Hypothalamus (tissue), 51 donors: ENCODE measurements at places on chromosomes 1 and 21.

GRCh38 chr1:27614625-27615344 is 10.8 kb upstream of the AHDC1 start:
- no peak for DNase-seq

GRCh38 chr1:74780594-74780993 is 47.6 kb downstream of the TYW3 start:
- DNase-seq = no peak

DNA sequence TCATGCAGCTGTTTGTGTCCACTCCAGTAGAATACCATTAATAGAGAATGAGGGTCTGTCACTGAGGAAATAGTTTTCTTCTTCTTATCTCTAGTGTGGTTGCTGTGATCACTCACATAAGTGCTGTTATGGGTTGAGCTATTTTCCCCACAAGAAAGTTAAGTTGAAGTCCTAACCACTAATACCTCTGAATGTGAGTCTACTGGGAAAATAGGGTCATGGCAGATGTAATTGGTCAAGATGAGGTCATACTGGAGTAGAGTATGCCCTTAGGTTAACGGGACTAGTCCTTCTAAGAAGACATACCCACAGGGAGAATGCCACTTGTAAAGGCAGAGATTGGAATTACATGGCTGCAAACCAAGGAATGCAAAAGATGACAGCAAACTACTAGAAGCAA is 70.5 kb upstream of the COL24A1 start:
- DNase-seq = no peak

DNA sequence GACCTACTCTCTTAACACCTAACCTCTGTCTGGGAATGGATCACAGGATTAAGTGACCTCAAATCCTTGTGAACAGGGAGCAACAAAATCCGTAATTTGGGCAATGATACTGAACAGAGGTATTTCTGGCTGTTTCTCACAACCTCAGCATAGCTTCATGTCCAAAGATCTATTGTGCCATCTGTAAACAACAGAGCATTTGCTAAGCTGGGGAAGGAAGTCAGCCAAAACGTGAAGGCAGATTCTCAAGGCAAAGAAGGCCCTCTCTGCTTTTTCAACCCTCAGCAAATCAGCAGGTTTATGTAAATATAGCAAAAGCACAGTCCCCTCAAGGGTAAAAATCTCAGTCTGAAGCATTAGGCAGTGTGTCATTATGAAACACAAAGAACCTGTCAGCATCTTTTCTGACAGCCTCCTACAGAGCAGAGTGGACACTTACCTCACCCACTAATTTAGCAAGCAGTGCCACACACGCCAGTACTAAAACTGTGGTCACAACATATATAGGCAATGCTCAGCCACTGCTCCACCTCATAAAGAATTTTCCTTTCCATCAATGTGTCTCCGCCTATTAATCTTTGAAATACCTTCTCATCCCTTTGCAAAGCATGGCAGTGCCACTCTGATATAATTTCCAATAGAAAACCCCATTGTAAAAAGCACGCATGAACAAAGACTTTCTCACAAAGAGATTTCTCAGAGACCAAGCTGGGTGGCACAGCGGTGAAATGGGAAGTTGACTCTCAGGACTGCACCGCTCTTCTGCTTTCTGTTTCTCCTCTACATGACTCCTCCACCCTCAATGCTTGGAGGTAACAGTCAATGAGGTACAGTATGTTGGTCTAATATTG is 188.0 kb downstream of the RERE start:
- no peak for DNase-seq

DNA sequence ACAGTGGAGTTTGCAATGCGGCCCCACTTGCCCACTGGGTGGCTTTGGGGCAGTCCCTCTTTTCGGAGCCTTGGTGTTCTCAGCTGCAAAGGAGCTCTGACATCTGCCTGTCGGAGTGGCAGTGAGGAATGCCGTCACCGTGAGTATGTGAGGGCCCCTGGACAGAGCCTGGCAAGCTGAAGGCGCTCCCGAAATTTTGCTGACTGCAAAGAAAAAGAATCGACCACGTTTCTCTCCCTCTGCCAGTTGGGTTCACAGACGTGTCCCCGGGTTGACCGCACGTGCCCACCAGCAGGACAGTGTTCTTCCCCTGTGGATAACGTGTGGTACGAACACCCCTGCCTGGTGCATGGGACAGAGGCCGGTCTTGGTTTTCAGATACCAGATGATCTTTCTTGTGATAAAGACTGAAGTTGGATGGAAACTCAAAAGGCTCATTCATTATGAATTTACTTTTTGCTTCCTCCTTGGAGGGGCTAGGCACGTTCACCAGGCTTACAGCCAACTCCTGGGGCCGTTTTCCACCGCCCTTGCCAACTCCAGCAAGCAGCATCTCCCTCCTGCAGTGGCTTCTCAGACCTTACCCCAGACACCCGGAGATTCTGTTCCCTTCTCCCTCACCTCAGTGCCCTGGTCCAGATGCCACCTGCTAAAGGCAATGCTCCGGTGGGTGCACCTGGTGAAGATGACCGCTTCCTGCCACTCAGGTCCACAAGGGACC is 29.7 kb downstream of the ECE1 start:
- DNase-seq = no peak

GRCh38 chr1:47594627-47595026 is 156.8 kb downstream of the FOXD2 start:
- DNase-seq = no peak

DNA sequence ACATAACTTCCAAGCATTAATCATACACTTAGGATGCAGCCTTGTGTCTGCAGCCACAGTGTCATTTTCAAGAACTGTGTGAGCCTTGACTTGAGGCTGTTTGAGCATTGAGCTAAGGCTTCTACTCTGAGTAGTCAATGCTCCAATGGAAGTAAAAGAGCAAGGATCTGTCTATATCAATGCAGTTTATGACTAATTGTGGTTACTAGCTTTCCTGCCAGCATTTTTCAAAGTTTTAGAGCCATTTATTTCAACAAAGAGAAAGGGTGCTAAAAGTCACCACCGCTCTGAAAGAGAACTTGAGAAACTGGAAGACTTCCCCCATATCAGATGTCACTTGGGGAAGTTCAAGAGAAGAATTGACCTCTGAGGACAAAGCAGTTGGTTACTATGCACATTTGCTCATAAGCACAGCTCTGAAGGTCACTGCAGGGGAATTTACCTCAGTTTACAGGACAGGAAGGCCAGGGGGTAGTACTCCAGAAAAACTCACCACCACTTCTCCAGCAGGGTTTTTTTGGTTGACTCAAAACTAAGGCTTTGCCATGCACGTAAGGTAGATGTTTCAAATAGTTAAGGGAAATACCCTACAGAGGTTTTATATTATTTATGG is 24.5 kb upstream of the RGS1 start:
- no peak for DNase-seq

DNA sequence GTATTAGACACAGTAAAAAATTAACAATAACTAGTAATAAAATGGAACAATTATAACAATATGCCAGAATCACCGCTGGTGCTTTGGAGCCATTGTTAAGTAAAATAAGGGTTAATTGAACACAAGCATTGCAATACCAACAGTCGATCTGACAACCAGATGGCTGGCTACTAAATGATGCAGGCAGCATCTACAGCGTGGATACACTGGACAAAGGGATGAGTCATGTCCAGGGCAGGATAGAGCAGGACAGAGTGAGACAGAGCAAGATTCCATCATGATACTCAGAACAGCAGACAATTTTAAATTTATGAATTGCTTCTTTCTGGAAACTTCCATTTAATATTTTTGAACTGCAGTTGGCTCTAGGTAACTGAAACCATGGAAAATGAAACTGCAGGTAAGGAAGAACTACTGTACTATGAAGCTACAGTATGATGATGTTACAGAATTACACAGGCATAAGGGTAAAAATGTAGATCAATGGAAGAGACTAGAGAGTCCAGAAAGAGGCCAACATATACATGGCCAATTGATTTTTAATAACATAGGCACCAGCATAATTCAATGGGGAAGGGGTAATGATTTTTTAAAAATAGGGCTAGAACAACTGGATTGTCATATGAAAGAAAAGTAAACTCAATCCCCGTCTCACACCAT is 168.7 kb downstream of the RRAGC start:
- DNase-seq = no peak

DNA sequence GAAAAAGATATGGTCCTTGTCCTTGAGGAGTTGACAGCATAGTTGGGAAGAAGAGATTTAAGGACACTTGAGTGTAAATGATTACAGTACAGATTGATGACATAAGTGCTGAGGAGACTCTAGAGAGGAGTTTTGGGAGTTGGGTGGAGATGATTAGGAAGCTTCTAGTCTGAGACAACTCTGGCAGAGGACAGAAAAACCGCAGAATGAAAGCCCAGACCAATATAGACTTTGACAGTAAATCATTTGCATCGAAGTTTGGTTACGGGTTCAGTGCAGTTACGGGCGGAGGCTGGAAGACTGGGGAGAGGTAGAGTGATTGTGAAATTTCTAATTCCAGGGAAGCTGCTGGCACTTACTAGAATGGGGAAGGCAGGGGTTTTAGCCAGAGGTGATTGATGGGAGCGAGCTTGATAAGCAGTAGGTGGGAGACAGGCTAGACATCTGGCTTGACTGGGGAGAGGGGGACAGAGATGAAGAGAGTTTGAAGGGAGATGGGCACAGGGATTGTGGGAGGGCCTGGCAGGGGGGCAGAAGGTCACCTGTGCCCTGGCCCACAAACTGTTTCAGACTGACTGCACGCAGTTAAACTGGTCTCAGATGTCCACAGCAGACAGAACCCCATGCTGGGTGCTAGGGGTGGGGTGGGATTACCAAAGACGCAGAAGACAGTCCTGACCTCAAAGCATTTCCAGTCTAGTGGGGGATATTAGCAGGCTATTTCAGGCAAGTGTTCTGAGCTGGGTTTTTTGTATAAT is 20.1 kb downstream of the SH2D2A start:
- DNase-seq = no peak

GRCh38 chr1:119204197-119204960 is 63.9 kb upstream of the WARS2 start:
- no peak for DNase-seq

DNA sequence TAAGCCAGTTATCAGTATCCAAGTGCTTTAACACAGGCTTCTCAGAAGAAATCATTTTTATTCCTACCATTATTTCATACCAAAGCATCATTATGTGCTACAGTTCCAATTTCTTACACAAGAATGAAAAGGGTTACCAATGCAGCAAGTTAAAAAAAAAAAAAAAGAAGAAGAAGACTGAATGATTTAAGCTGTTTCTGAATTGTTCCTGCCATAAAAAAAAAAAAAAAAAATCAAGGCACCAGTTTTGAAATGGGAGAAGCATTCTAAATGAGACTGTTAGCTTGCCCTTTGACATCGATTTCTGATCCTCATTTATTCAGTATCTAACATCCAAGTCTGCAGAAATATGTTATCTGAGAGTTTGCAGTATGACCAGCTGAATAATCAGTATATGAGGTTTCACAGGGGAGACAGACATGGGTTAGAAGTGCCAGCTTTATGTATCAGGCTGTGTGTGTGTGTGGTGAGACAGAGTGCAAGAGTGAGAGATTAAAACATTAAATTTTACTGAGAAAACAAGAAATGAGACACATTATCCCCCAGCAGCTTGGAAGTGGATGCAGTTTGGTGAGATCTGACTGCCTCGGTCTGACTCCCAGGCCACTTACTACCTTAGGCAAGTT is 105.8 kb downstream of the COLGALT2 start:
- no peak for DNase-seq

- no peak for DNase-seq
These were observed 130.6 kb downstream of the URB2 start for GRCh38 chr1:229756666-229757065.

GRCh38 chr1:7526196-7526866 is 244.8 kb upstream of the VAMP3 start:
- no peak for DNase-seq

DNA sequence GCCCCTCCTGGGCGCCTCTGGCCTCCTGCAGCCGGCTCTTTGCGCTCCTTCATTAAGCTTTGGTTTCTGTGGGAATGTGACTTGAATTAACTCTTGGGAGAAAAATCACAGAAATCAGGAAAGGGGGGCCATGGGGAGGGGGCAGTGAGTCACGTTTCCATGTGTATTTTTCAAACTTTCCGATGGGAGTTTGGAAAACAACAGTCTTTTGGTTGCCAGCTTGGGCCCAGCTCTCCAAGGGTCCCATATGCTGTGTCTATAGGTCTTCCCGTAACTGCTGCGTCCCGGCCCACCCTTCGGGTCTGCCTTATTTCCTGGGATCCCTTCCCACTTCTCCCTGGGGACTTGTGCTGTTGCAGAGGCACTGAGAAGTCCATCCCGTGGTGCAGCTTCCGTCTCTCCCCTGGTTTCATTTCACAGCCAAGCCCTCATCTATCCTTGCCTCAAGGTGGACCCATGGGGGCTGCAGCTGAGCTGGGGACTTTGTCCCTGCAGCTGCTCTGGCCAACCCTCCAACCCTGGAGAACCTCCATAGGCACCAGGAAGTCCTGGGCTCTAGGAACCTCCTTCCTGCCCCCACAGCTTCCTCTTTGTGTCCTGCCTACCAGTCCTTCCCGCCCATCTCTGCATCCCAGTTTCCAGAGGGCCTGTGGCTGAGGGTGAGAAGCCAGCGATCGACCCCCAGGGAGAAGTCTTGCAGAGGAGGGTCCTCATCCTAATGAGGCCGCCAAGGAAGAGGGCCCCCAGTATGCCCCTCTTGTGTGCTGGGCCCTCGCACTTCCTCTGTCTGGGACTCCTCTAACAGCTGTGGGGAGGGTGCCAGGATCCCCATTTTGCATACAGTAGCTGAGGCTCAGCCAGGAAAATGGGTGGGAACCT is 11.6 kb upstream of the LMNA start:
- no peak for DNase-seq

- no peak for DNase-seq
These were observed 6.4 kb downstream of the CRABP2 start for GRCh38 chr1:156698995-156699394.

GRCh38 chr1:22853651-22854185 is 118.9 kb downstream of the LACTBL1 start:
- DNase-seq = no peak

DNA sequence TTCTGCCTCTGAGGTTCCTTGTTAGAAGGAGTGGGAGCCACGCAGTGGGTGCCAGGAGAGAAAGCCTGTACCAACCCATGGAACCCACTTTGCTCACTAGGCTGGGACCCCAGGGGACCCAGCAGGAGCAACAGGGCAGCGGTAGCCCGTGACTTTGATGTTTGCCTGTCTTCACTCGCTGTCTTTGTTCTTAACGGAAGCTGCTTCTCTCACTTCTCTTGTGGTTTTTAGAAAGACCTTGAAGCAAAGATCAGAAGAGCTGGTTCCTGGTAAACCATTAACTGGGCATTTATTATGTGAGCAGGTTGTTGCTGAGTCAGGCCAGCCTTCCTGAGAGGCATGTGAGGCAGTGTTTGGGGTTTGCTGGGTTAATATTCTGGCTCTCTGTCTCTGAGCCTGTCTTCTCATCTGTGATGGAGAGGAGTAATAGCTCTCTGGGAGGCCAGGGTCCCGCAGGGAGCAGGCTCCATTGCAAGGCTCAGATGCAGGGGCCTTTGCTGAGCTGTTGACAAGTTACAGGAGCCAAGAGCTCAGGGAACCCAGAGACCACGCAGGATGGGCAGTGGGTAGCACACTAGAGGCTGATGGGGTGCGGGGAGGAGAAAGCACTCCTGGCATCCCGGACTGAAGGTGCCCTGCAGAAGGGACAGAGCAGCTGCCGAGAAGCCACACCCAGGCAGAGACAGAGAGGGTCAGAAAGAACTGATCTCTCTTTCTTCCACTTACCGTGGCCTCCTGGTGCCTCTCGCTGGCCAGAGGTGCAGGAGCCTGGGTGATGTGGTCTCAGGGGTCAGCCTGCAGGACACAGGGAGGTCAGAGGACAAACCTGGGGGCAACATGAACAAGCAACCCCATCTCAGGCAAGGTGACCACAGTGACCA is 367.5 kb upstream of the C1orf174 start:
- no peak for DNase-seq
